ENCODE measurements at places on chromosomes 6 and 20.
A peak's percentile ranks its signal among the peaks of the same experiment; 100 is the strongest.

GRCh38 chr6:8814440-8815000, 379.2 kb upstream of the SLC35B3 start:
- no peak for DNase-seq

DNA sequence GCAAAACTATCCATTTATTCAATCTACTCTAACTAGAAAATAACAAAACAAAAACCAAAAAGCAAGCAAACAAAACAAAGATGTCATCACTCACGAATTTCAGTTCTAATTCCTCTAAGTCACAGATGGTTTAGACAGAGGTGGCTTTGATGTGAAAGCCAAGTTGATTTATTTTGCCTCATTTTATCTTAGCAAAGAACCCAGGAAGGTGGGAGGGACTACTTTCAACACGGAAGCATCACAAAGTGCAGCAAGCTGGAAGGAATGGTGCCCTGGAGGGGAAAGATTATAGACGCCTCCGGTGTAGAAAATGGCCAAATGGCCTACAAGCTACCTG, 88.4 kb downstream of the LAMP5 start:
- no peak for DNase-seq

- DNase-seq, result no peak
These were observed 326.5 kb downstream of the FOXA2 start for GRCh38 chr20:22257912-22258311.

- peak; percentile 46 for DNase-seq
These were observed 18.3 kb downstream of the KIAA1586 start for GRCh38 chr6:57064809-57065208.

- no peak for DNase-seq
These were observed 9.0 kb upstream of the ZNF217 start for GRCh38 chr20:53602661-53603060.

DNA sequence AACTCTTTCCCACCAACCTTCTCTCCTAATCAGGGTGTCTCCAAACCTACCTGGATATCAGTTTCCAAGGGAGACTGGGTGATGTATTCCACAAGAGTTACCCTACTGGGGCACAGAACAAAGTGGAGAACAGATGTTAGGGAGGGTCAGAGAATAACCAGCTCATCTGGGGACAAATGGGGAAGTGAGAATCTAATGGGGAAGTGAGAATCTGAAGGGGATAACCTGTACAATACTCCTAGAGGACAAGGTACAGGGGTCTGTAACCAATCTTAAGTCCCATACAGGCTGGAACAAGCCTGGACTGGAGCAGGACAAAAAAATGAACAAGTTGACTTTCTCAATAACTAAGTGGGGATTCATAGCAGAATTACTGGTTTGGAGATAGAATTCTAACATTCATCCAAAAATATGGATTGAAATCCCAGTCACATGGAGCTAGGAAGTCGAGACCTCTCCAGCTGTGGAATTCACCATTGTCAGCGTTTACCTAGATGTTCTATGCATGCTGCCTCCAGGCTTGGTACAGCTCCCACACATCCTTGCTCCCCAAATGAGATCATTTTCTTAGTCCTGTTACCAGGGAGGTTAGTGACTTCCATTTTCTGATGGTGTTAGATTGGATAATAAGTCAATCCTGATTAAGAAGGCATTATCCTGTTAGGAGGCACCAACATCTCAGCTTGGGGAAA, 214.8 kb upstream of the MOCS1 start:
- DNase-seq, result no peak

DNA sequence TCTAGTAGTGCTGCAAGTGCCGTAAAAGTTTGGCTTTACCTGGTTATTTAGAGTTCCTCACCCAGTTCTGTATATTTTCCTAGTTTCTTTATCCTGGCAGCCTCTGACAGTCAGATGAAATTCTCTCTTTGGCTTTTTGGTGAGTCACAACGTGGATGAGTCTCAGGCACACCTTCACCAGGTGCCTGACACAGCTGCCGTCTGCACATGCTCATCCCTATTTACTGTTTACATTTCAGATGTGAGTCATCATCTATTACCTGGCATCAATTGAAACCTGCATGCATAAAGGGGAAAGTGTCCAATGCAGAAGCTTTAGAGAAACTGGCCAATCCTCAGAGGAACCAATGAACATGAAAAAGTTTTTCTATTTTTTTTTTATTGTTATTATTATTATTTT, 33.3 kb upstream of the ADGRF4 start:
- no peak for DNase-seq

GRCh38 chr6:37943436-37944058, 124.0 kb downstream of the ZFAND3 start:
- DNase-seq, result no peak

DNA sequence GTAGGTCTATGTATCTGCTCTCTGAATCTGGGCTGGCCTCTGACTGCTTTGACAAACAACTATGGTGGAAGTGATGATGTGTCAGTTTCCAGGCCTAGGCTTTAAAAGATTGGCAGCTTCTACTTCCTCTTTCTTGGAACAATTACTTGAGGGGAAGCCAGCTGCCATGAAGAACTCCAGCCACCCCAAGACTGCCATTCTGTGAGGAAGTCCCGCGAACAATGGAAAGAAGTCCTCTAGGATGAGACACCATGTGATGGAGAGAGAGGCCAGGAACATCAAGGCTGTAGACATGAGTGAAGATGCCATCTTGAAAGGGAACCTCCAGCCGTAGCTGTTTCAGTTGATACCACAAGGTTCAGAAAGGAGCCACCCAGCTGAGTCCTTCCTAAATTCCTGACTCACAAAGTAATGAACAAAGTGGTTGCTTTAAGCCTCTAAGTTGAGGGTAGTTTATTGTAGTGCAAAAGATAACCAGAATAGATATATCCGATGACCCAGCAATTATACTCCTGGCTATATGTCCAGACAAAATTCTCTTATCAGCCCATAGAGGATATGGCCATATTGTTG, 15.3 kb upstream of the TCF15 start:
- no peak for DNase-seq

GRCh38 chr6:6320901-6321300, 439 bp upstream of the F13A1 start:
- no peak for DNase-seq

DNA sequence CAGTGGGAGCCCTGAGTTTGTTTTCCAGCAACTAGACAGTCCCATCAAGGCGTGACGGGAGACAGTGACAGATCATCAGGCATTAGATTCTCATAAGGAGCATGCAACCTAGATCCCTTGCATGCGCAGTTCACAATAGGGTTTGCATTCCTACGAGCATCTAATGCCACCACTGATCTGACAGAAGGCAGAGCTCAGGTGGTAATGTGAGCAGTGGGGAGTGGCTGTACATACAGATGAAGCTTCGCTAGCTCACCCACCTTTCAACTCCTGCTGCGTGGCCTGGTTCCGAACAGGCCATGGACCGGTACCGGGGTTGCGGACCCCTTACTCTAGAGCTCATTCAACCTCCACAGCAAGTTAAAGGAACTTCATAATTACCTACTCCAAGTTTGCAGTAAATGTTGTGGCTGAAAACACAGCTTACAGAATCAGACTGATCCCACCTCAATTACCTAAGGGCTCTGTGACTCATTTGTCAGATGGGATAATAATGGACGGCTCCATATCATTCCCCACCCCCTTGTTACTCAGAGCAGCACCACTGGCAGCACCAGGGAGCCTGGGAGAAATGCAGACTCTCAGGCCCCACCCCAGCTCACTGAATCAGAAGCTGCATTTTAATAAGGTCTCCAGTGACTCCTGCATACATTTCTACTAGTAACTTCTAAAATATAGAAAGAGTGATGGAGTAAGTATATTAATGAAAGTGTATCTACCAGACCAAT, 15.7 kb downstream of the PXMP4 start:
- no peak for DNase-seq

- no peak for DNase-seq
These were observed 24.9 kb downstream of the DSE start for GRCh38 chr6:116395647-116396046.

DNA sequence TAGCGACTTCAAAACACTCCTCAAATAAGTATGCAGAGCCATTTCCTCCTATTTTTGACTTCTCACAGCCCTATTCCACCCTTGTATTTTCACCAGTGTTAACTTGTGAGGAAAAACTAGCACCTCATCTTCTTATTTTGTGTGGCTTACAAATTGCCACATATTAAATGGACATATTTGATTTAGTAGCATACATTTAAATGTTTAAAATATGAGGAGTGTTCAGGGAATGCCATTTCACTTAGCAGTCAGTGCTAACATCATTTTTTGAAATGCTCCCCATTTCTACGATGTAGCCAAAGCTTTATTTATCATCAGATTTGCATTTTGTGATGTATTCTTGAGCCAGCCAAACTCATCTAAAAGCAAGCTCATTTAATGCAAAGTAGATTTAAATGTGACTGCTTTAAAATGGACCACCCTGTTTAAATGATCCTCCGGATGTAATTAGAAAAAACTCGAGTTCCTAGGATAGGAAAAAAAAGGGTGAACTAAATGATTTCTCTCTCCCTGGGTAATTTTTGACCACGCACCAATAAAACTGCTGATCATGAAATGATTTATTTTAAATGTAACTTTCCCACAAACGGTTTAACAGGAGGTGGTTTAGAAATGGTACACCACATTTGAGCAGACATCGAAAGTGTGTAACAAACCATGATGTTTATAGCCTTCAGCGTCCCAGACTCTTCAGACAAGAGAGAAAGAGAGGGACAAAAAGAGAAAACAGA, 172.6 kb downstream of the CD83 start:
- DNase-seq, result no peak

GRCh38 chr20:60591172-60591799, 633.1 kb downstream of the CDH26 start:
- DNase-seq, result no peak

DNA sequence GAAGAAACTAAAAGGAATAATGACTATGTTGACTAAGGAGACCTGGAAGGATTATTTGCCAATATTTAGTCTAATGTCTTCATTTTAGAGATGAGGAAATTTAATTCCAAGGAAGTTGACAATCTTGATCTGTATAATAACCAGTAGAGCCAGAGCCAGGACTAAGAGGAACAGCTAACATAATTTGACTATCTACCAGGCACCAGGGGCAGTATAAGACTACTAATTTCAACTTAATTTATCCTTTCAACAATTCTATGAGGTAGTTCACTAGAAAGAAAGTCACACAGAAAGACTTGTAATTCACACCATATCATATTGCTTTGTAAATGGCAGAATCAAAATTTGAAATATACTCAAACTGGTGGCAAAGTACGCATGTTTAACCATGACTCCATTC, 273.0 kb upstream of the STXBP5 start:
- no peak for DNase-seq

DNA sequence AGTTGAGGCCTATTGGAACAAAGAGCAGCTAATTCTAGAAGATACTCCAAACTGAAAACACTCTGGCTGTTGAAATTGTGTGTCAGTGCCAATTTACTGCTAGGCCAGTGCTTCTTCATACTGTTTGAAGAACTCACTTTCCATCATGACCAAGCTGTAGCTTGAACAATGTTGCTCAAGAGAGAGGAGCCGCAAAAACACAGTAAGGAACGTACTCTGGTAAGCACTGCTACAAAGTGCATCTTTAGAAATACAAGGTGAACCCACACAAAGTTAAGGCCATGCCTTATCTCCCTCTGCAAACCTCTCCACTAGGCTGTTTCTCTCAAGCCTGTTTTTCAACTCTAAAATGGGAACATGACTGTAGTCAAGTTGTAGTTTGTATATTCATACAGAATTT, 74.5 kb upstream of the TULP1 start:
- no peak for DNase-seq

DNA sequence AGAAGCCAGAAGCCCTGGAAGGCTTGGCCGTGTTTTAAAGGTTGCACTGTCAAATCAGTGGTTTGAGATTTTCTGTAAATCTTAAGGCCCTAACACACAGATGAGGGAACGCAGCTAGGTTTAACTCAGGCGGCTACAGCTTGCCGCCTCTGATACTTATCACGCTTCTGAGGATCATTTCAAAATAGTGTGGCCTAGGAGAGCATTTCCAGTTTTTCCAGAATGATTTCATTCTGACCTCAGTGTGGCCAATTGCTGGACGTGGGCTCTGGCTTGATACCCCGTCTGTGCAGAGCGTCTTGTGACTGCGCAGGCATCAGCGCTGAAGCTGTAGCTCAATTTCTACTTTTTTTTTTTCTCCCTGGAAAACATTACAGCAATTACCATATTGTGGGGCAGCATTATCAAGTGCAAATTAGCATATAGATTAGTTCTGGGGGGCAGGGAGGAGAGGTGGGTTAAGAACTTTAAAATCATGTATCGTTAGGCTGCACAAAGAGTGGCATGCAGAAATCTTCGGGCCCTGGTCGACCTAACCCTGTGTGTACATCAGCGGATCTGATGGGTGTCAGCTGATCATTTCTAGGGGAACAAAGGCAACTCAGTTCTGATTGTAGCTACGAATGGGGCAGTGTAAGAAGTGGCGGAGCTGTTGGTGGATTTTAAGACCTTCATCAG, 105.0 kb upstream of the EEF1E1 start:
- no peak for DNase-seq

DNA sequence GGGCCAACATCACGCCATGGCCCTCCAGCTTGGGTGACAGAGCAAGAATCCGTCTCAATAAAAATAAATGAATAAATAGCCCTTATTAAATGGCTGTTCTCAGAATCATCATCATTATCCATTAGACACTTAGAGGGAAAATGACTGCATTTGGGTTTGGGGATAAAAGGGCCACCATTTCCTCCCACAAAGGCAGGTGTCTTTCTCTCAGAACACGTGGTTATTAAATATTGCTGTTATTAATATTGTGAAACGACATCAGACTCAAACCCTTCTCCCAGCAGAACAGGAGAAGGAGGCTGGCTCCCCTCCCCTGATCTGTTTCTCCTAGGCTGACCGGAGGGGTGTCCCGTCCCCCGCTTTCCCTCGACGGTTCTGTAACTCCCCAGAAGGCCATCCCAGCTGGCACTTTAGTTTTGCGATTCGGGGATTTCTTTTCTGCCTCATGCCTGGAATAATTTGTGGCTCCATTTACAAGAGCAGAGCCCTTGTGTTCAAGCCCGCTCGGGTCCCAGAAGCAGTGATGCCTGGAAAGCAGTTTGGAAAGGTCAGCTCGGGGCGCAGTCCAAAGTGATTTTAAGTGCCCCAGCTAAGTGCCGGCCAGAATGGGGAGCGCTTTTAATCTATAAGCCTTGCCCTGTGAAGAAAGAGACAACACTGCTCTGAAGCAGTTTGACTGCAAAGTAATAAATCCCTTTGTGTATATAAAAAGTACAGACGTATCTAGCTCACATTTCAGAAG, 41.9 kb downstream of the EYA2 start:
- no peak for DNase-seq

- DNase-seq, result no peak
These were observed 62.3 kb downstream of the UTRN start for GRCh38 chr6:144347448-144347759.

- DNase-seq, result no peak
These were observed 229.9 kb downstream of the BCAS1 start for GRCh38 chr20:53840532-53840931.

GRCh38 chr6:144055121-144055931, 40.0 kb downstream of the SF3B5 start:
- DNase-seq, result no peak
